NCI-H748 treated with DMSO at 0.1 percent for 48 hours (cell line): ENCODE measurements at places on chromosomes 3 and 15.

DNA sequence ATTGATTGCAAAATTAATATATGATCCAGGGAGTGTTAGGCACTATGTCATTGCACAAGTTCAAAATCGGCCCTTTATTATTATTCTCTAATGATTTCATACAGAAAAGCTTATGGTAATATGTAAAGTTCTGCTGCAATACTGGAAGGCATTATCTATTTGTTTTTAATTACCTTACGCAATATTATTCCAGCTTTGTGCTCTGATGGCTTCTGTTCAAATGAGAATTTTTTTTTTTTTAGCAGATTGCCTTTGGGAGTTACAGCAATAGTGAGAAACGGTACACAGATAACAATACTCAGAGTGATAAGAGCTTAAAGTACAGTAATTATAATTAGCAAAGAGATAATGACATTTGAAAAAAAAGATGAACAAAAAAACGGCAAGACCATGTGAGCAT is 602.2 kb upstream of the ALCAM start:
- DNase-seq: no peak

DNA sequence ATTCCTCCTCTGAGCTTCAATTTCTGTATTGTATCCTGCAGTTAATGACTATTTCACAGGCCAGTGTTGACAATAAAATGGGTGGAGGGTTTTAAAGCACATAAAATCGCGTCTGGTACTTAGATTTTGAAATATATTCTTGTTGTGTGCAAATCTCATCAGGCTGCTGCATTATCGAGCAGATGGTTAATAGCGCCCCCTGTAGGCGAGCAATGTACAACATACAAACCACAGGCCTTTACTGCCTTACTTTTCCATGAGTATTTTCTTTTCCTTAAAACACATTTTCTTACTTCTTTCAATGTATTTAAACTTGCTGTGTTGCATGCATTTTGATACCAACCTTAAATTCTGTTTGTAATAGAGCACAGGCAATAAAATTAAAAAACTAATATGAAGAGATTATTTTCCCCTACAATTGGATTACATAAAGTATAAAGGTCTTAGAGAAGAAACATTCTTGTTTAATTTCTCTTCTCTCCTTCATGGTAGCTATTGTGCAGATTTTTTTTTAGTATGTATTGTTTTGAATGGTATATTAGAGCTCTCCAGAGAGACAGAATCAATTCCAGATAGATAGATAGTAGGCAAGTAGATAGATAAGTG is 608.4 kb downstream of the CADM2 start:
- peak; percentile 55 for DNase-seq

DNA sequence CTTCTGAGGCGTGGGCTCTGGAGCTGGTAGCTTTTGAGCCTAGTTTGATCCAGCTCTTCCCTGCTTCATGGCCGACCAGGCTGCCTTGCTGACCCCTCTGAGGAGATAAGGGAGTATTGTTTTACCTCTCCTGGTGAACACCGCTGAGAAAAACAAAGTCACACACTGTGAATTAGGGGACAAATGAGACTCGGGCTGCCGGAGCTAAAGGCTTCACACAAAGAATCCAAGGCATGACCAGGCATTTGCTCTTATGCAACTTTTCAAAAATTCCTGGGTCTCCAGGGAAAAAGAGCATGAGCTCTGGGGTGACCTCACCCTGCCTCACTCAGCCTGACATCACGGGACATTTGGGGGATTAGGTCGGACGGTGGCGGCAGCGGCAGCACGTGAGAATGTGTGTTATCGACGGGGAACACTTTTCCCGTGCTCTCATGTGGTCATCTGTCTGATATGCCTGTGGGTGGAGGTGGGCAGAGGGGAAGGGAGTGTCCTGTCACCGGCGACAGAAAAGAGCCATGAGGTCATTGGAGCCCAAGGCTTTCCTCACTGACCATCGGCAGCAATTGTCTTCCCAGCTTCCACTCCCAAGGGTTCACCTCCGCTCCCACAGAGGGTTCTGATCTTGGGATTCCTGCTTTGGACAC is 61.0 kb downstream of the TMEM44 start:
- no peak for DNase-seq

- no peak for DNase-seq
These were observed 482.6 kb downstream of the PLOD2 start for GRCh38 chr3:145678401-145678800.

DNA sequence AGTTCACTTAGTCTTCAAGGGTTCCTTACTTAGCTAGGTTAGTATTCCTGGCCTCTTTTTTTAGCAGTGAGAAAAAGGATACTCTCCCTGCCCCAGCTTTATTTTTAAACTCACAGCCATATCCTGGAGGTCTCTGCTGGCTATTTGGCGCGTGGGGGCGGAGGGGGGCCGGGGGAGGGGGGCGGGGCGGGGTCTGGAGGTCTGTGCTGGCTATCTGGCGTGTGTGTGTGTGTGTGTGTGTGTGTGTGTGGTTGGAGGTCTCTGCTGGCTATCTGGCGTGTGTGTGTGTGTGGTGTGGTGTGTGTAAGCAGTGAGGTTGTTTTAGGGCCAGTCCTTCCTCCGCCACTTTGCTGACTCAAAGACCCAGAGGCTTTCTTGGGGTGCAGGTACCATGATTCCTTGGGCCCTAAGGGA is 579 bp upstream of the PLAAT1 start:
- no peak for DNase-seq

DNA sequence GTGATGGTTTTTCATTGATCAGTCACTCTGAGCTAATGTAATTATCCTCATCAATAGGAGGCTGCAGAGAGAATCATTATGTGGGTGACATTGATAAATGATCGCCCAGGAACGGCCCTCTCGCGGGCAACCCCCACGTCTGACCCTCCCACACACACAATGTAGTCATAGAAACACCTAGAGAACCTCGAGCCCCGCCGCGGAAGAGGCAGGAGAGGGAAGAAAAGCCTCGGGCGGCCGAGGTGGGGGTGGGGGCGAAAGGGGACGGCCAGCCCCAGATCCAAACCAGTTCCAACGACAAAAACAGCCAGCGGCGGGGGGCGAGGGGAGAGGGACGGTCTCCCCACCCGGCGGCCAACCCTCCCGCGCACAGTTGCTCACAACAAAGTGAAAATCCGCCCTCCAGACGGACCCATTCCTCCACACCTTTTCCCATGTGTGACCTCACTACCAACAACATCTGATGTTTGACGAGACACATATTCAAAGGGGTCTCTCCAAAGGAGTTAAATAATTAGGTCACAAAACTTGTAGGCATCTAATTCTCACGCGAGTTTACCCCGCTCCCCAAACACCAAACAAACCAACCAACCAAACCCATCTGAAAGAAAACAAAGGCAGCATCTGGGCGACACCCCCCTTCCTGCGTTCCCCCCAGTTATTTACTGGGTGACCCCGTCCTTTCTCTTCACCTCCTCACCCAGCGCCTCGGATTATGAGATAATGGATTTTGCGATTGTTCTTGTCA is 213.0 kb downstream of the MEIS2 start:
- no peak for DNase-seq

DNA sequence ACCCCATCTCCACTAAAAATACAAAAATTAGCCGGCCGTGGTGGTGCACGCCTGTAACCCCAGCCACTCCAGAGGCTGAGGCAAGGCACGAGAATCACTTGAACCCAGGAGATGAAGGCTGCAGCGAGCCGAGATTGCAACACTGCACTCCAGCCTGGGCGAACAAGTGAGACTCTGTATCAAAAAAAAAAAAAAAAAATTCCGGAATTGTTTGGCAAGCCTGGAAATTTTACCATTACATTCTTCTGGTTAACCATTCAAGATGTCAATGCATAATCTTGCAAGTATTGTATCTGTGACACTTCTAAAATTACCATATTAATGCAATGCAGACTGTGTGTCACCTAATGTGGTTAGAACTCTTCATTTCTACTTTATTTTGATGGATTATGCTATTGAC is 67.0 kb downstream of the CSNK1G1 start:
- DNase-seq: no peak

DNA sequence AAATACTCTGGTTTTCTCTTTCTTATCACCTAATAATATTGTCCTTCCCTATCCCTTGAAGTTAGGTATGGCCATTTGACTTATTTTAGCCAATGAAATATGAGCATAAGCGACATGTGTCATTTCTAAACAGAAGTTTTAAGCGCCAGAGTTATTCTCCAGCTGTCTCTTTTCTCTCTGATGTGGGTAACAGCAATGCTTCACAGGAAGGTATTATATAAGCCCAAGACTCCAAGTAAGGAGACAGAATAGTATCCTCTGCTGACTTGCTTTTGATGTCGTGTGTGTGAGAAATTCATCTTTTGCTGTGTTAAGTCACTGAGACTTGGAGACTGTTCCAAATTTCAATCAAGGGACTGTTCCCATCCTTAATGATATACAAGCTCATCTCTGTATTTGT is 224.6 kb upstream of the NECTIN3 start:
- no peak for DNase-seq

GRCh38 chr3:158471639-158472294 is 99.2 kb upstream of the MLF1 start:
- DNase-seq: no peak

GRCh38 chr3:159593927-159594605 is 394.6 kb upstream of the IL12A start:
- DNase-seq: no peak

GRCh38 chr15:65339920-65340319 is 35.4 kb downstream of the RNU5B-1 start:
- no peak for DNase-seq

DNA sequence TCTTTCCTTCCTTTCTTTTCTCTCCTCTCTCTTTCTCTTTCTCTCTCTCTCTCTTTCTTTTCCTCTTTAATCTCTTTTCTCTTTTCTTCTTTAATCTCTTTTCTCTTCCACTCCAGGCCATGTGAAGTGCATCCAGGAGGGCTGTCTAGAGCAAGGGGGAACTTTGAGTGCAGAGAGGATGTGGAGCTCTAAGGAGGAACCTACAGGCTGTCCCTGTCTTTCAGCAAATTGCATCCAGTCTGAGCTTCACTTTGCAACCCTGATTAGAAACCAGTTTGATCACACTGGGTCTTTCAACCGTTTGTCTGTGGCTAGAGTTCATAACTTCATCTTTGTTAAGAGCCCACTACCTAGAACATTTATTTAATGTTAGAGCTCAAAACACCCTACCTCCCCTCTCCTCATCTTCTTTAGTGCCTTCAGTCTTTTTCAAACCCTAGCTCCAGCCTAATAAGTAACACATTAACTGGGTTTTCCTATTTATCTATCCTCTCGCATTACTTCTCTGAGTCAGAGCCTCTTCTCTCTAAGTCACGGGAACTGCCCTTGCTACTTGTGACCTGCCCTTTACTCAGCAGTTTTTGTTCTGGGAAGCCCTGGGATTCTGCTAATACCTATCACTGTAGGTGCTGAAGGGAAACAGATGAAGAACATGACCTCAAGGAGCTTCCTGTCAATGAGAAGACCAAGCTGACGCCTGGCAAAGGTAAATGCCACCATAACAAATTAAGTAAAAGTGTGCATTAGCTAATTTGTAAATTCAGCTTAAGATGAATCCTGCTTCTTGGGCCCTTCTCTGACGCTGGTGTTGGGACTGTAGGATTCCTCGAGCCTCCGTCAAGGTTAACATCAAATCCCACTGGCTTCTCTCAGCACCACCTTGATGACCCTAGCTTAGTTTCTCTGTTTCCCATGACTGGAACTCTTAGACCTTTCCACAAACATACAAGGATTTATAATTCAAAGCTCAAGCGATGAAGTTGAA is at the start of gene GCNT3:
Gene GCNT3 (plus strand): TSS at position 508 of the 985 bp plus-strand sequence. CDS start 6,456 bp downstream, outside the sequence.
- DNase-seq: no peak

DNA sequence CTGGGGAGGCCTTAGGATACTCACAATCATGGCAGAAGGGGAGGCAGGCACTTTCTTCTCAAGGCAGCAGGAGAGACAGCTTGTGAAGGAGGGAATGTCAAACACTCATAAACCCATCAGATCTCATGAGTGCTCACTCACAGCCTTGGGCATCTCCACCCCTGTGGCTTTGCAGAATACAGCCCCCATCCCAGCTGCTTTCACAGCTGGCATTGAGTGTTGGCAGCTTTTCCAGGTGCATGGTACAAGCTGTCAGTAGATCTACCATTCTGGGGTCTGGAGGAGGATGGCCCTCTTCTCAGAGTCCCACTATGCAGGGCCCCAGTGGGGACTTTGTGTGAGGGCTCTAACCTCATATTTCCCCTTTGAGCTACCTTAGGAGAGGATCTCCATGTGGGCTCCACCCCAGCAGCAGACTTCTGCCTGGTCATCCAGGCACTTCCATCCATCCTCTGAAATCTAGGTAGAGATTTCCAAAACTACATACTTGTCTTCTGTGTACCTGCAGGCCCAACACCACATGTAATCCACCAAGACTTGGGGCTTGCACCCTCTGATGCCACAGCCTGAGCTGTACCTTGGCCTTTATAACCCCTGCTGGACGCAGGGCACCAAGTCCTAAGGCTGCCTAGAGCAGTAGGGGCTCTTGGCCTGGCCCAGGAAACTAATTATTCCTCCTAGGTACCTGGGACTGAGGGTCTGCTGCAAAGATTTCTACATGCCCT is 404.2 kb upstream of the EPHA6 start:
- no peak for DNase-seq

DNA sequence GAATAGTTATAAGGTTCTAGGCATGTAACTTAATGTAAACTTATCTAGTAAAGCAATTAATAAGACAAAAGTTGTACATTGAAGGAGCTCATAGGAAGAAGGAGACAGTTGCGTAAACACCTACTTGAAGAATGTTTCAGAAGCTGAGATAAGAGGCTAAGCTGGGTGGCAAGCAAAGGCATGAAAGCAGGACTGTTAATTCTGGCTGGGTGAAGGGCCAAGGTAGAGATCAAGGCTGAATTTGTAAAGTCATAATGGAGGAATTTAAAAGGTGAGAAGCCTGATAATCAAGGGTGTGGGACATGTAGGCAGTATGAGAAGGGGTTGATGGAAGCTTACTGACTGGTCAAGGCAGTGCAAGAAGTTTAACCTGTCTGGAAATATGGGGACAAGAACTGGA is 80.4 kb upstream of the TGFBR2 start:
- DNase-seq: no peak

DNA sequence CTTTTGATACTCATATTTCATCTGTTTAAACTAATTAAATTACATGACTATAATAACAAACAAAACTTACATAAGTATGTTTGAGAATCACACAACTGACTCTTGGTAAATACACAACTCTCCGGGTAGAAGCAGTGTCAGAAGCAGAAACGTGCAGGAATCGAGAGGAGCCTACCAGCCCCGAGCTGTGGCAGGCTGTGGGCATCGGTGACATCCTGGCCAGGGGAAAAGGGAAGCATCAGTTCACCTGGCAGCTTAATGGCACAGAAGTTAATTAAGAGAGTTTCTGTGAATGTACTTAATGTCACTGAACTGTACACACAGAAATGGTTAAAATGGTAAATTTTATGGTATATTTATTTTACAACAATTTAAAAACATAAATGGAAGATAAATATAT is 90.2 kb downstream of the CRTC3 start:
- no peak for DNase-seq

DNA sequence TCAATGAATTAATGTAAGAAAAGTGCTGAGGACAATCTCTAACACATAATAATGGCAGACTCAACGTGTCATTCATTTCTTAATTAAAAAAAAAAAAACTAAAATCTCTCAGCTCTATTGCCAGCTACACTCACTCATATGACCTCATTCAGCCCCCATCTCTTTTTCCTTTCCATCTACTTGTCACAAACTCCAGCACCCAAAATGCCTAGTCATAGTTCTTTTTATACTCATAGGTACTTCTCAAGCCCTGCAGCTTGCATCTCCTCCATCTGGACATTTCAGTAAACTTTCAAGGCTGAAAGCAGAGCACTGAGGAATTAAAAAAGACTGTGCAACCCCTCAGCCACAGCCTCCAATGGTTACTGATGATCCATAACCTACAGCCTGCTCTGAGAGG is 109.8 kb downstream of the PLCH1 start:
- DNase-seq: no peak

- no peak for DNase-seq
These were observed 15.1 kb downstream of the AVEN start for GRCh38 chr15:34023907-34024306.

- DNase-seq: no peak
These were observed 112.4 kb upstream of the ALDH1A3 start for GRCh38 chr15:100767001-100767825.
